ENCODE measurements at places on chromosomes 1 and 21. TPM values are rescaled to one million over a fixed set of nuclear protein-coding genes. Genes with fewer than 3 reads are reported as not detected.

The OR2L5 gene
- not detected for total RNA-seq

The KRTAP19-1 gene
- not detected for total RNA-seq

The ARHGEF16 gene
- total RNA-seq = 1.7 TPM

The RGS8 gene
- total RNA-seq = not detected

The AGMAT gene
- 0.18 TPM for total RNA-seq

The POLR3GL gene
- total RNA-seq = 12.4 TPM

The PLA2G2E gene
- not detected for total RNA-seq

The PRRC2C gene
- 248 TPM for total RNA-seq

The FRRS1 gene
- 4.1 TPM for total RNA-seq

The DOCK7 gene
- total RNA-seq = 28.0 TPM

The TGFB2 gene
- total RNA-seq = 0.62 TPM

The RBM11 gene
- 4.8 TPM for total RNA-seq

The CDC42BPA gene
- total RNA-seq = 41.4 TPM

The ALX3 gene
- not detected for total RNA-seq

The LCE1E gene
- total RNA-seq = not detected

The ATP8B2 gene
- 58.1 TPM for total RNA-seq

The TIE1 gene
- total RNA-seq = 643 TPM

The POU3F1 gene
- total RNA-seq = 1.2 TPM
